ENCODE measurements at places on chromosomes 4 and X.

GRCh38 chr4:101419336-101420135 lies 72.2 kb upstream of the PPP3CA start:
- peak; percentile 93 for DNase-seq

DNA sequence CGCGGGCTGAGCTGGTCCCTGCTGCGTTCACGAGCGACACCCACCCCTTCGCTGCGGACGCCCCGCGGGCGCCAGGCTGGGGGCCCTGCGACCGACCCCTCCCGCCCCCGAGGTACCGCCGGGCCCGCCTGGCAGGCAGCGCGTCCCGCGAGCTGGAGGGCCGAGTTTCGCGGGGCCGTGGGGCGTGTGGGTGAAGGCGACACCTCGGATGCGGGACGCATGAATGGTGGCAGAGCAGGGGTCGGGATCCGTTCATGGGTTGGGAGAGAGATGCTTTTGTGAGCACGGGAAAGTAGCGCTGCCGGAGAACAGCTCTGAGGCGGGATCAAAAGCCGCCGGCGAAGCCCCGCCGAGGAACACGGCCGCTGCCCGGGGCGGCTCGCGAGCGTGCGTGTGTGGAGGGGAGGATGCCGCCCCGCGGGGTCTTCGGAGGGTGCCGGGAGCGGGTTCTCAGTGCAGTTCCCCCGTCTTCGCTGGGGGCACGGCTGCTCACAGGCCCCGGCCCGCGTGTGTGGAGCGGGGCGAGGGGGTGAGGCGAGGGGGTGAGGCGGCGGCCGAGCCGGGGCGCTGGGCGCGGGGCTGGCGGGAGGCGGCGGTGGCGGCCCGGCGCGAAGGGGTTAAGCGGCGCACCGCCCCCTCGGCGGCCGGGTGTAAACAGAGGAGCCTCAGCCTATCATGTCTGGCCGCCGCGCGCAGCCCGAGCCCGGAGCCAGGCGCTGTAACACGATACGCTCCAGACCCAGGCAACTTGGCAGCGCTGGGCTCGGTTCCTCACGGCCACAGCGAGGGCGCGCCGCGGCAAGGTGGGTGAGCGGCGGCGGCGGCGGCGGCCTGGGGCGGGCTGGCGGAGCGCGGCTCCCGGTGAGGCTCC lies 205.3 kb downstream of the TENM3 start:
- peak; percentile 88 for DNase-seq

GRCh38 chr4:149845743-149846142 lies 30.1 kb upstream of the IQCM start:
- DNase-seq = peak; percentile 89

DNA sequence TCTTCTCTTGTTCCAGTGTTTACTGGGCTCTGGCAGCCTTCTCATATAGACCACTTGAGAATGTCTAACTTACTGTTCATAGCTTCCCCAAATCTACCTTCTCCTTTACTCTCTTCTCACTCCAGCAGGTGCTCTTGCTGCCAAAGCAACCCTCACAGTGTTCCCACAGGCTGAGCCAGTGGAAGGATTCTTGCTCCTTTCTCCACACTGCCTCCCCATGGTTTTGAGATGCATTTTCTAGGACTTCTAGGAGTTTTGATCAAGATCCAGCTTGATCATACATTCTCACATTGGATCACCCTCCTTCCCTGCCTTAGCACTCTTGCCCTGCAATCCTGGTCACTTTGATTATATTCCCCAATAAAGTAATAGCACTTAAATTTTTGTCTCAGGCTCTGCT lies 230.8 kb downstream of the TMEM47 start:
- no peak for DNase-seq

DNA sequence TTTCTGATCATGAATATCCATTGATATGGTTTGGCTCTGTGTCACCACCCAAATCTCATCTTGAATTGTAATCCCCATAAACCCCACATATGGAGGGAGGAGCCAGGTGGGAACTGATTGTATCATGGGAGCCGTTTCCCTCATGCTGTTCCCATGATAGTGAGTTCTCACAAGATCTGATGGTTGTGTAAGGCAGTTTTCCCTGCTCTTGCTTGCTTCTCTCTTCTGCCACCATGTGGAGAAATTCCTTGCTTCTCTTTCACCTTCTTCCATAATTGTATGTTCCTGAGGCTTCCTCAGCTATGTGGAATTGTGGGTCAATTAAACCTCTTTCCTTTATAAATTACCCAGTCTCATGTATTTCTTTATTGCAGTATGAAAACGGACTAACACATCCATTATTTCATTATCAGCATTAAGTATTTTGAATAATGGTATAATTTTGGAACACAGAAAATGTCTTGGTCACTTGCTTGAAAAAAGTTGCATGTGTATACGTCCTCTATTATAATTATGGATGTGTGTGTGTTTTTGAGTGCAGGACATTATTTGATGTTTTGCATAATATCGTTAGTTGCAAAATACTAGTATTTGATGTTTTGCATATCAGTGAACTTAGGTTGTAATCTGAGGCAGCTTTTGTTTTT lies 334.6 kb downstream of the PCDH10 start:
- DNase-seq = peak; percentile 2
